ENCODE measurements at places on chromosomes 6 and 20. TPM values are rescaled to one million over a fixed set of nuclear protein-coding genes. Genes with fewer than 3 reads are reported as not detected.

- DNase-seq, result no peak
Observed at GRCh38 chr6:53918854-53919510, 124.2 kb downstream of the LRRC1 start.

C6orf15 gene
- total RNA-seq, result not detected

DNA sequence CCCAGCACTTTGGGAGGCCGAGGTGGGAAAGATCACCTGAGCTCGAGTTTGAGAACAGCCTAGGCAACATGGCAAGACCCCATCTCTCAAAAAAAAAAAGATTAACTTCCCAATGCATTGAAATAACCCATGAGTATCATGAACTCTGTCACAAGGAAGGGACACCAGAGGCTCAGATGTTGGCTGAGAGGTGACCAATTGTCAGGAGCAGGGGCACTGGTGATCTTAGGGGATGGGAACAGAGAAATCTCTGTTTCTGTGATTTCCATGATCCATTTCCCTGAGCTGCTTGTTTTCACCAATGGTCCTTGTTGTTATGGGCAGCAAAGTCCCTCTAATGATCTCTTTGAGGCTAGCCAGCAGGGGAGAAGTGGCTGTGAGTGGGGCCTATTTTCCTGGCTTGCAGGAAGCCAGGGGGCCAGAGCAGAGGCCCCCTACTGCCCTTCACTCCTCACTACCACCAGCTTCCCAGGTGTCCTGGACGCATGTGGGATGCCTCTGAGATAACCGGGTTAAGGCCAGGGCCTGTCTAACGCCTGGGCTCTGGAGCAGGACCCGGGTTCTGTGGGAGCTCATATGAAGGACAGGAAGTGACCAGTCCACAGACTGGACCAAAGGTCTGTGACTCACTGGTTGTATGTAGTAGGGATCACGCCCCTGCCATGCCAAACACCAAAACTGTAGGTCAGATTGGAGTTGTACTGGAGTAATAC lies 54.4 kb downstream of the PCNA start:
- no peak for DNase-seq

ZKSCAN8 gene
- total RNA-seq, result 11.4 TPM

GSTA2 gene
- total RNA-seq, result not detected

DNA sequence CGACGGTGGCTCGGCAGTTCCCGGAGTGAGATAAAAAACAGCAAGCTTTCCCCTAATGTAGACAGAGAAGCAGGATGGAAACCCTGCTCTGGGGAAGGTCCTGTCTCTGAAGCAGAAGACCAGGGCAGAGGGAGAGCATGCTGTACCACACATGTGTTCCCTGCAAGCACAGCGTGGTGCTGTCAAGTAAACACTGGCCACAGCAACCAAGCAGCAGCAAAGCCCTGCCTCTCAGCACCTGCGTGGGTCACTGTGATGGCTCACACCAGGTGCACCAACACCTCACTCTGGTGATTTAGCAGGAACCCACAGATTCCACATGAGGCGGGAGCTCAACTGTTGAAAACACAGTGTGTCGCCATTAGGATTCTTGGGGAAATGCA lies 65.2 kb upstream of the TXNDC5 start:
- DNase-seq, result no peak

GRCh38 chr20:51735728-51736600 lies 32.2 kb downstream of the ATP9A start:
- DNase-seq, result no peak

- DNase-seq, result no peak
Observed at GRCh38 chr6:80366714-80367113, 260.2 kb downstream of the BCKDHB start.
